ENCODE measurements at places on chromosomes 6 and 20.

- DNase-seq, result no peak
These were observed 1.5 kb upstream of the RAD21L1 start for GRCh38 chr20:1224205-1224890.

- DNase-seq, result no peak
These were observed 872.9 kb upstream of the GJE1 start for GRCh38 chr6:141259807-141260206.

- DNase-seq, result no peak
These were observed 18.4 kb downstream of the CTNNBL1 start for GRCh38 chr20:37711994-37712964.

DNA sequence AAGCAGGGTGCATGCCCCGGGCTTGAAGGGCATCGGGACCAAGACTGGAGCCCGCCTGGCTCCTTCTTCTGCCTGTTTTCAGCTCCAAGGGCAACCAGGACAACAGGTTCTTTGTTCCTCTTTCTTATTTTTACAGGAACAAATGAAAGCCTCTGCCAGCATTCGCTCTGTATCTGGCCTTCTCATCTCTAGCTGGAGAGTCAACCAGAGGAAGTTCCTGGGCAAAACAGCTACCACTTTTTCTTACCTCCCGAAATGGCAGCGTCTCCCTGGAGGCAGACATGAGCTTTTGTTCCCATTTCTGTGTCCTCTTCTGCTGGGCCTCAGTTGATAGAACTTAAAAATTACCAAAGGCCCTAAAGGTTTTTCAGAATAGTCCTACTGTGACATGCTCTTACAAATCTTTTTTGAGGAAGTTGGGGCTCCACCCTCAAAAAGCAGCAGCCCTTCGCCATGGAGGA, 74.1 kb upstream of the NAA20 start:
- DNase-seq, result no peak

- DNase-seq, result no peak
These were observed 93.7 kb downstream of the PLG start for GRCh38 chr6:160795721-160796120.

Measured in stimulated activated CD8-positive, alpha-beta memory T cell treated with anti-CD3 and anti-CD28 coated beads, Interleukin-4, amount 100 ng/mL, for 1 hour (primary cell).